Activated CD4-positive, alpha-beta T cell treated with anti-CD3 and anti-CD28 coated beads, Interleukin-10, Interleukin-2, amounts not matched to agents 100 ng/mL and 50 ng/mL, durations not matched to agents 16 hours and 8 hours (primary cell): ENCODE measurements at places on chromosomes 11 and 22.

DNA sequence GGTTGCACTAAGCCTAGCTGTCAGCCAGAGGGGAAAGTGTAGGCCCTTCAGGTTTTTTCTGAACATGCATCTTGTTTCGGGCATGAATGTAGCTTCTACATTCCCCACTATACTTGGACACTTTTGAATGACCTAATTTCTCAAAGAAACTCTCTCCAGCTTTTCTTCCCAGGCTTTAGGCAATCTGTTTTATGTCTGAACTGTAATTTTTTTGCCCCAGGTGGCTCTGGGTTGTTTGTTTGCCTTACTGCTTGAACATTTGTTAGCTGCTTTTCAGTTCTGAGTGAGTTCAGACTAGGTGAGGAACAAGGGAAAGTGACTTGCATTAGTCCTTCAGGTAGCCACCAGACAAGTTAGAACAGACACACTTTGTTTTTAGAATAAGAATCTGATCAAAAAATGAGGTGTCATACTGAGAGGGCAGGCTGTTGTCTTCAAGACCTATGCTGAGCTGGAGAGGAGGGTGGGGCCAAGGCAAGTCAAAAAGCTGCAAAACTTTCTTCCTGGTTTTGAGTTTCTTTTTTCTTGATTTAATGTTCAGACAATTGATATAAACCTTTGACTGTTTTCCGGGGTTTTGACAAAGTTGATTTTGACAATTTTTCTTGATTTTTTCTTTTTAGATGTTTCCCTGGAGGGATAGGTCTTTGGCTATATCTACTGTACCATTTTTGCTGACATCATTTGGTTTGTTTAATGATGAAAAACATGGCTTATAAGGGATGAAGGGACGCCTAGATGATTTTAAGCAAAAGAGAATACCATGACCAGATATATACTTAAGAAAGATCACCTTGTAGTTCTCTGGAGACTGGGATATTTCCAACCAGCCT lies 182.8 kb downstream of the WNT11 start:
- DNase-seq, result no peak

- DNase-seq, result no peak
Measured at GRCh38 chr11:104944076-104944475, 24.3 kb downstream of the CASP4 start.

DNA sequence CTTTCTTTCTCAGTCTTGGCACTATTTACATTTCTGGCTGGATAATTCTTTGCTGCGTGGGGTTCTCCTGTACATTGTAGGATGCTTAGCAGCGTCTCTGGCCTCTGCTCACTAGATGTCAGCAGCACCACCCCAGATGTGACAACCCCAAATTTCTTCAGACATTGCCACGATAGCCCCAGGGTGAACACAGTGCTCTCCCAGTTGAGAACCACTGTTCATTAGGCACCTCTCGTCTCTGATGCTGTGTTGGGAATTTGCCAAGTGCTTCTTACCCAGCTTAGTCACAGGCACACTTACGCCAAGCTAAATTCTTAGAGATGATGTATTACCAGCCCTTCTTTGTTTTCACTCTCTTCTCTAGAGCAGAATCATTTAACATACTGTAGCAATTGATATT lies 9.4 kb downstream of the TRIM6 start:
- DNase-seq, result no peak

- DNase-seq, result no peak
Measured at GRCh38 chr11:106988151-106989077, 29.9 kb downstream of the GUCY1A2 start.

DNA sequence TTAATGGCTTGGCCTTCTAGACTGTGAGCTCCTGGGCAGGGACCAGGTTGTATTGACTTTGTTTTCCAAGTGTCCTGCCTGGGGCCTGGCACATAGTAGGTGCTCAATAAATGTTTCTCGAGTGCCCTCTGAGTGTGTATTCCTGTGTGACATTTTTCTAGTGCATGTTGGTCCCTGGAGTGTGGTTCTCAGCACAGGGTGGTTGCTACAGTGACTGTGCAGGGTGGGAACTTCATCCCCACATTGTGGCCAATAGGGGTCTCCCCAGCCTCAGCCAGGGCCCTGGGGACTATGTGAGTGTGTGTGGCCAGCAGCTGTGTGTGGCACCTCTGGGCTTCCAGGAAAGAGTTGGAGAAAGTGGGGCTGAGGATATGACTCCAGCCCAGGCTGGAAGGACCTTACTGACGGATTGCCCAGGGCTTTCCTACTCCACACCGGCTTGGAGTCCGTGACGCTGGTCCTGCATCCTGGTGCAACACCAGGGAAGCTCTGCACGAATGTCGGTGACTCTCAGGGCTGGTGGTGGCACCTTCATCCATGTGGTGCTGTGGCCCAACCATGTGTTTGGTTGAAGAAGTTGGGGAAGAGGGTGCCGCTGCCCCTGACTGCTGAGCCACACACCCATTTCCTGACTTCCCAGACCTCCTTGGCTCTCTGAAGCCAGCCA lies 9.0 kb upstream of the MARK2 start:
- no peak for DNase-seq

DNA sequence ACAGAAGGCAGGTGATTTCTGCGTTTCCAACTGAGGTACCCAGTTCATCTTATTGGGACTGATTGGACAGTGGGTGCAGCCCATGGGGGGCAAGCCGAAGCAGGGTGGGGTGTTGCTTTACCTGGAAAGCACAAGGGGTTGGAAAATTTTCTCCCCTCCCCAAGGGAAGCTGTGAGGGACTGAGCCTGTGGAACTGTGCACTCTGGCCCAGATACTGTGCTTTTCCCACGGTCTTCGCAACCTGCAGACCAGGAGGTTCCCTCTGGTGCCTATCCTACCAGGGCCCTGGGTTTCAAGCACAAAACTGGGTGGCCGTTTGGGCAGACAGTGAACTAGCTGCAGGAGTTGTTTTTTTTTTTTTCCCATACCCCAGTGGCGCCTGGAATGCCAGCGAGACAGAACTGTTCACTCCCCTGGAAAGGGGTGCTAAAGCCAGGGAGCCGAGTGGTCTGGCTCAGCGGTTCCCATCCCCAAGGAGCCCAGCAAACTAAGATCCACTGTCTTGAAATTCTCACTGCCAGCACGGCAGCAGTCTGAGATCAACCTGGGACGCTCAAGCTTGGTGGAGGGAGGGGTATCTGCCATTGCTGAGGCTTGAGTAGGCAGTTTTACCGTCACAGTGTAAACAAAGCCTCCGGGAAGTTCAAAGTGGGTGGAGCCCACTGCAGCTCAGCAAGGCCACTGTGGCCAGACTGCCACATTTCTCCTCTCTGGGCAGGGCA lies 97.2 kb downstream of the JRKL start:
- DNase-seq, result no peak

- DNase-seq, result no peak
Measured at GRCh38 chr22:40599731-40600130, 36.8 kb downstream of the MRTFA start.

GRCh38 chr11:107898270-107898669 lies 30.0 kb upstream of the RAB39A start:
- DNase-seq, result peak; percentile 22

GRCh38 chr22:46712288-46712687 lies 25.8 kb downstream of the CERK start:
- DNase-seq, result no peak

DNA sequence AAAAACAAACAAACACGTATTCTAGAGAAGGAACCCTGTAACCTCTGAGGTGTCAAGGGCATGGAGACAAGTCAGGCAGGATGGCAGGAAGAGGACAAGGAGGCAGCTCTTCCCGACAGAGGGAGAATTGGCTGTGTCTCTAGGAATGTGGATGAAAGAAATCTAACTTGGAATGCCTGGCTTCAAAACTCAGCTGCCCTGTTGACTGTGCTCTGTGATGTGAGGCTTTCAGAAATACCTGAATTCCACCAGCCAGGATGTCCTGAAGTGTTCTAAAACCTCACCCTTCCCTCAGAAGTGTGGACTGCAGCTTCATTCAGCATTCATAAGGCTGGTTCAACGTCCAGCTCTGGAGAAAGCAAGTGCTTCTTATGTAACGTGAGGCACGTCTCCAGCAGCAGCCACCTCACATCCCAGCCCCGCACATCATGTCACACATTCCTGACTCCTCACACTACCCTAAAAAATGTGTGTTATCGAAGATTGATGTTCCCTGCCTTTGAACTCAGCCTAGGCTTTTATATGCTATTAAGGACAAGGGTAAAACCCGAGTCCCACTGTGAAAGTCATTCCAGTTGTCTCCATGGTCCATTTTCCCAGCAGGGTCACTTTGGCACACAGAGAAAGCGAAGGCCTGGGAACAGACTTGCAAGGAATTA lies 398.9 kb downstream of the ETS1 start:
- DNase-seq, result no peak

GRCh38 chr11:119615882-119616196 lies 113.2 kb downstream of the NECTIN1 start:
- DNase-seq, result no peak

- no peak for DNase-seq
Measured at GRCh38 chr11:73074319-73074718, 67.8 kb downstream of the FCHSD2 start.

DNA sequence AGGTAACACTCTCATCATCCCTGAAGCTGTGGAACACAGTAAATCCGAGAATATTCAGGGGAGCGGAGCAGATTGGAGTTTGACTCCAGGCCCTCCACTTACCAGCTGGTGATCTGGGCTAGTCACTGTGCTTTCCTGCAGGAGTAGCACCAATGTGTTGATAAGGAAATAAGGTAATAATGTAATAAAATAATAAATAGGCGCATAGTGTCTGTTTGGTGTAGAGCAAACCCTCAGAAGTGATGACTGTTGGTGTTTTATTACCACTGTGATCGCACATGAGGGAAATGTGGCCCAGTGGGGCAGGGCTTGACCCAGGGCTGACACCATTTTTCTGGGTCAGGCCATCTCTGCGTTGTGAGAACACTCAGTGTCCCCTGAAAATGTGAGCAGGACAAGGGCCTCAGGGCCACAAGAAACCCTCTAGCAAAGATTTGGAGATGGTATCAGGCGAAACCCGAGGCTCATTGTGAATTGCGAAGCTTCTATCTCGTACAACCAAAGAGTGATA lies 563.9 kb upstream of the B3GAT1 start:
- DNase-seq, result no peak

DNA sequence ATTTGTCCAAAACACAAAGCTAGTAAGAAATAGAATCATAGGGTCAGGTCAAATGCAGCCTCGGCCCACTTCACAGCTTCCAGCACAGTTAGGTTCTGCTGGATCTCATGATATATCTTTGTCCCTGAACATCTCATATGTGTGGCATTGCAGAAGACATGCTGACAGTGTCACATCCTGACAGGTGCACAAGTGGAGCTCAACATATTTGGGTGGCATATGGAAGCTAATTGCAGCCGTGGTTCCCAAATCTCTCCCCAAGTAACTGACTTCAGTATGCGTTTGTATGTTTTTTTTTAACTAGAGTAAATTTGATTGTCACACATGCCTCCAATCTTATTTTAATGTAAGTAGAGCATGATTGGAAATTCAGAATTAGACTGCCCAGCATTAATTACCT lies 33.4 kb downstream of the NAV2 start:
- DNase-seq, result no peak

- DNase-seq, result no peak
Measured at GRCh38 chr11:85525686-85526085, 101.5 kb downstream of the DLG2 start.

- no peak for DNase-seq
Measured at GRCh38 chr22:20533879-20534265, 26.5 kb downstream of the MED15 start.

DNA sequence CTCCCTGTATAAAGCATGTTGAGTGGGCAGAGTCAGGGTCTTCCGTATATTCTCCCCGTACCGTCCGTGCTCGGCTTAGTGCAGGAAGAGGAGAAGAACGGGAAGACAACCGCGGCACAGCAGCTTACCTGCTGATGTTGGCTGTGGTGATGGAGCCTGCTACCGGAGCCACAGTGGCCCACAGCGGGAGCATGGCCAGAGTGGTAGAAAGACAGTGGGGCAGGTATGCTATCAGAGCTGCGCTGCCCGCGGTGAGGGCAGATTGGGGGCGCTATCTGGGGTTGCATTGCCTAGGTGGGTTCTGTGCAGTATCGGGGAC lies 120.7 kb upstream of the VPREB1 start:
- DNase-seq, result no peak

DNA sequence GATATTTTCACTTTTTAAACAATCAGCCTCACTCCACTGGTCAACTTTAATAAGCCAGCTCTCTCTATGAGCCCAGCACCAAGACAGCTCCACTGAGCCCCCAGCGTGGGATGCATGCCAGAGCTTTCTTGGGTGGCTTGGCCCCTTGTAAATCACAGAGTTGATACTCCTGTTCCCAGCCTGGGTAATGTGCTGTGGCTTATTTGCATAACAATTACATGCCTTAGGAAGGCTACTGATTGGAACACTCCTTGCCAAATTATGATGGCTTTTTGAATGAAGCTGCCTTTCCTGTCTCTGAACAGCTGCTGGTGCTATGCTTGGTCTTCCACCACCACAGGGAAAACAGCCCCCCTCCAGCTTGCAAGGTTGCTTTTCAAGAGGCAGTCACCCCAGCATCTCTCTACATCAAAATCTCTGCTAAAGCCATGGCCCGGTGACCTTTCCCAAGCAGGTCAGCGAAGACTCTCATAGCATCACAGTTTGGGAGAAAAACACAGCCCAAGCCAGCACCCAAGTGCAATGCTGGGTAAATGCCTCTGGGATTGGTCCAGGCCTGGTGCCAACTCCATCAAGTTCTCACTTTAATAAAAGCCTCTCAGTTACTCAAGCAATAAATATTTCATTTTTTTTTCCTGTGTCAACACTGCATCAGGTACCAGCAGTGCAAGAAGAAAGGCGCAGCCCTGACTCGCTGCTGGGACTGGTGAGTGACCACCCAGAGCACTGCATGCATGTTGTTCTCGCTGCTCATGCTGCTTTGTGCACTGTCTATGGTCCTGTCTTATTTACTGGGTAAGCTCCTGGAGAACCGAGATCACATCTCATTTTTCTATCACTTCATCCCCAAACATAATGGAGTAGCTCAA lies 549.3 kb downstream of the OPCML start:
- DNase-seq, result no peak

- no peak for DNase-seq
Measured at GRCh38 chr11:3218483-3219280, at the start of gene MRGPRG. TSS of gene MRGPRG (minus strand) at chr11:3218813. CDS start at chr11:3218813, 0 bp downstream.

DNA sequence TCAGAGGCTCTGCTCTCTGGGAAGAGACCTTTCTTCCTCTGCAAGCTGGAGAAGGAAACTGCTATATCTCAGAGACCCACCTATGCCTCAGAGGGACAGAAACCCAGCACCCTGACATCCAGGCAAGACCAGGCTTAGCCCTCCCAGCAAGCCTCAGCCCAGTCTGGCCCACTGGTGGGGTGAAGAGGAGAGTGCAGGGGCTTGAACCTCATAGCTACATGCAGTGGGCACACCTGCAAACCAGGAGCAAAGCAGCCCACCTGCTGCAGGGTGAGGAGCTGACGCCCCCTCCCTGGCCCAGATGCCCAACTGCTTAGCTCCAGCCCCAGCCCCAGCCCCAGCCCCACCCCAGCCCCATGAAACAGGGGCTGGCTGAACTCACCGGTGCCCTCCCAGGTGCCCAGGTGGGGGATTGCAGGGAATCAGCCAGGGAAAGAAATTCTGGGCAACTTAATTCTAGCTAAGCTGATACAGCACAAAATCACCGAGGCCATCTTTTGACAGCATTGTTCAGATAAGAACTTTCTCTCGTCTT lies 246.8 kb downstream of the BUD13 start:
- no peak for DNase-seq
